ENCODE measurements at places on chromosomes 6 and 20. TPM values are rescaled to one million over a fixed set of nuclear protein-coding genes. Genes with fewer than 3 reads are reported as not detected.
A peak's percentile ranks its signal among the peaks of the same experiment; 100 is the strongest.

GRCh38 chr6:117592983-117593759 is 9.1 kb downstream of the GOPC start:
- no peak for DNase-seq

DNA sequence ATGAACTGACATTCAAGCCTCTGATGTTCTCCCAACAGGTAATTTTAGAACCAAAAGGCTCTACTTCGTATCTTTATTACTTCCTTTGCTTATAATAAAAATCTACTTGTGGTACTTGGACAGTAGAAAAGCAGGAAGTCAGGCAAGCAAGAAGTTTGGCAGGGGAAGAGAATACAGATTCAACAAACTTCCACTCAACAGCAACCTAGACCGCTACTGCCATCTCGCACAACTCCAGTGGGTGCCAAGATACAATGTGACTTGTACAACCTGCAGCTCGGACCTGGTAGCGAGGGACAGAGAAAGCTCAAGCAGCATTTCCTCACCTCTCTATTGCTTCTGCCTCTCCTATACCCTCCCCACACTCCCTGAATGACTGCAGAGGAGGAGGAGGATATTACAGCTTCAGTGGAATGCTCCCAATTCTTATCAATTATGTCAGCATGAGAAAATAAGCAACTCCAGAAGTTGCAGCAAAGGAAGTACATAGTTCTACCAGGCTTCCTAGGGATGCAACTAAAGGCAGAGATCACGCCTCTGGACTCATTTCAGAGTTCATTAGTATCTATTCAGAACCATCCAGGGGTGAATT is 76.5 kb downstream of the MBOAT1 start:
- no peak for DNase-seq

GRCh38 chr6:169852504-169853195 is 101.2 kb downstream of the ERMARD start:
- DNase-seq: peak; percentile 27

DNA sequence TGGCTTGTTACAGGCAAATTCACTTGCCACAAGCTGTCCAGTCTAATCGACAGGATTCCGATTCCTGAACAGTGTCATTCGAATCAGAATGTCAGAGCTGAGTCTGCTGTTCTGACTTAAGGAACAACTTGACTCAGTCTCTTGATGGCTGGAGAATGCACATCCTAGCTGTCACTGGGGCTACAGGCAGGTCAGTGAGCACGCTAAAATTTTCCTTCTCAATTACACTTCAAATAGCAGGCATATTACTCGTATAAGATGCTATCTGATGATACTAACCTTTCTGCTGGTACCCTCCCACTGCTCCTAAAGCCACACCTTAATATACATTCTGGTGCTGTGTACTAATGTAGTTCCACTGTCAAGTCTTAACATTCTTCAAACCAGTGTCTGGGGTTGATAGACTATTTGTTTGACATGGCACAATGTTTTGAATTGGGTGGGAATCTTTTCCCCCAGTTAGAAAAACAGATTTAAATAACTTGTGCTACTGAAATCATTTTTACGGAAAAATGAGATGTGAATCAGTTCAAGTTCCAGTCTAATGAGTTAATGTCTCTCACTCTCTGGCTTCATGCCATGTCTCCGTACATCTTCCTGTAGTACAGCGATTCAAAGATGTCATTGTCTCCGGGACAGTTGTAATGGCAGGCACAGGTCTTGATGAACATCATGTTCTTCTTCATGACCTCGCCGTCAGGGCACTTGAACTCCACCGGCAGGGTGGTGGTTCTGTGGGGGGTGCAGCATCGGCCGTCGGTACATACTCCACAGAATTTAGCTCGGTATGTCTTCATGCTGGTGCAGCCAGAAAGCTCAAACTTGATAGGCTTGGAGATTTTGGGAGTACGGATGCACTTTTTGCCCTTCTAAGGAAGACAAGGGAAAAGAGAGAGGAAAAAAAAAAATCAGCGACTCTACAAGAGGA is 2.2 kb downstream of the CCN2 start:
- DNase-seq: no peak

DNA sequence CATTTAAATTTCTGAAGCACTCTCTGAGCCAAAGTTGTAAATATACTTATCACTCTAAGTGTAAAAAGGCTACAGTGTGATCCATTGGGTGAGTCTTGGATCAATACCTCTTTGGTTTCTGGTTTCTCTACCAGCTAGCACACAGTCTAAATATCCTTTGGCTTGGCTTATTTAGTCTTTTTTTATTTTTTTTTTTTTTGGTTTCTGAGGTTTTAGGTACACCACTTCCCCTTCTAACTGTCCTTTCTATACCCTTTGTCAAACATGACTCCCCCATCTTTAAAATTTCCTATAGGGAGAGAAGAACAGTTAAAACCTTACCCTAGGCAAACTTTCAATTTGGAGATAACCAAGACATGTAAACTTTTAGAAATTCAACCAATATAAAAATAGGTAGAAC is 379.0 kb downstream of the PHF3 start:
- DNase-seq: no peak

DNA sequence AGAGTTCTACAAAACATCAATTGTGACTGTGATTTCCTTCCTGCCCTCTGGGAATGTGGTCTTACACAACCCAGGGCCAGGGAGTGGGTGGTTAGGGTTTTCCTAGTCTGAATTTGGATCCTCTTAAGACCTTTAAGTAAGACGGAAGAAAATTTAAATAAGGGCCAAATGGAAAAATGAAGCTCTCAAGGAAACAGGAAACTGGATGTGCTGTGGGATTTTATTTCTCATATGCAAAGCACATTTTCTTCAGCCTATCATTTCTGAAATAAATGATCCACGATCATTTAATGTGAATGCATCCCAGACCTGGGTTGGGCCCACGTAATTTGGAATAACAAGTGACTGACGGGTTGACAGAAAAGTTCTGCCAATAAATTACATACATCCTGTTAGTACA is 243.6 kb downstream of the CLIC5 start:
- no peak for DNase-seq

DNA sequence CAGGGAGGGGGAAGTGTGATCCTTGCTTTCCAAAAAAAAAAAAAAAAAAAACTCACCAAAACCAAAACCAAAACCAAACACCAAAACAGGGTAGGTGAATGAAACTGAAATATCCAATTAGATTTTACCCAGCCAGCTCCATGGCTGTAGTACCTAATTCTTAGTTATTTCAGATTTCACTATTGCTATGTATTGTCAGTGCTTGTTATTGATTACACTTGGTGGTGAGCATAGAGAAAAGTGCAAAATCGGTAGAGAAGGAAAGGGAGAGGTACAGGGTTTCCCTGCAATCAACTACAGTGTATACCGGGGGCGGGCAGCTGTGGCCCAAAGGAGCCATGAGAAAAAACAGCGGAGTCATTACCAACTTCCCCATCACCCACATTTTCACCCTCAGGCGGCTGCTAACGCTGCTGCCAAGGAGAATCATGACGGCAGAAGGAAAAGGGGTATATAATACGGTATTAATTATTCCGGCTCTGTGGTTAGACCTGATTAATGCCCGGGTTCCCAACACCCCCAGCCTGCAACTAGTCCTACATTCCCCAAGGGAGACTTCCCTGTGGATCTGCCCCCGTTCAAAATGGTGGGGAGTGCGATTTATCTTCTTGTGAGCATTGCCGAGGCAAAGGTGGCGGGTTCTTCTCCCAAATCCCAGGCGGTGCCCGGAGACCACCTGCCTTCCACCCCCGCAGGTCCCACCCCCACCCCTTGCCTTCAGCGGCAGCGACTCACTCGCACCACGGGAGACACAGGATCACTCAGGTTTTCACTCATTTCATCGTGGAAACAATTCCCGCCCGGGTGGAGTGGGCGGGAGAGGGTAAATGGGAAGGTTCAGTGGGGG is at the start of gene C6orf62:
TSS of gene C6orf62 (minus strand) at position 30 of the 847 bp plus-strand sequence. CDS start 486 bp downstream, outside the sequence.
- no peak for DNase-seq

DNA sequence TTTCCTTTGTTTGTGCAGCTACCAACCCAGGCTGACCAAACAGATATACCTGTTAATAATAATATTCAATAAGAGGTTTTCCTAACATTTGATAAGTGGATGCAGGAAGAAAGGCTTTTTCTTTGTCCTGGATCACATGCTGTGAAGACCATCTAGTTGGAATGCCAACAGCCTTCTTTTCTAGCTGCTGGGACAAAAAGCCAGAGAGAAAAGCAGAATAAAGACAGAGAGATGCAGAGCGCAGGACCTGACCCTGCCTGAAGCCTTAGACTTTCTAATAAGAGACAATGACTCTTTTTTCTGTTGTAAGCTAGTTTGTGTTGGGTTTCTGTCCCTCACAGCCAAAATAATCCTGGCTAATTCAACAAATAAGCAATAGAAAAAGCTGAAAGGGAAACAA is 308.2 kb downstream of the PHF3 start:
- DNase-seq: no peak

- DNase-seq: no peak
Observed at GRCh38 chr6:23199541-23199940, 630.2 kb downstream of the HDGFL1 start.

DNA sequence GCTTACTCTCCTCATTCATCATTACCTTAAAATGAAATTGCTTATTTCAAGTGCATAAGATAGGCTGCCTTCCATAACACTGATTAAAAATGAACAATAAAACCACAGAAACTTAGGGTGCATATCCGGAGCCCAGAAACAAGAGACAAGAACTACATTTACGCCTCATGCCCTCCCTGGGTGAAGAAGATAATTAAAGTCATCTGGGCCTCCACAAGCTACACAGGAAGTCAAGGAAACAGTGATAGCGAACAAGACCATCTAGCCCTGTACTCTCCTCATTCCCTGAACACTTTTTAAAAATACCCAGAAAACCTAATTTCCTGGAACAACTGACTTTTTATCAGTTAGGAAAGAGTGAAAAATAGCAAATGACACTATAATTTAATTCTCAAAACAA is 6.3 kb downstream of the SOD2 start:
- DNase-seq: no peak

GRCh38 chr6:111828809-111829208 is 44.4 kb downstream of the FYN start:
- no peak for DNase-seq

DNA sequence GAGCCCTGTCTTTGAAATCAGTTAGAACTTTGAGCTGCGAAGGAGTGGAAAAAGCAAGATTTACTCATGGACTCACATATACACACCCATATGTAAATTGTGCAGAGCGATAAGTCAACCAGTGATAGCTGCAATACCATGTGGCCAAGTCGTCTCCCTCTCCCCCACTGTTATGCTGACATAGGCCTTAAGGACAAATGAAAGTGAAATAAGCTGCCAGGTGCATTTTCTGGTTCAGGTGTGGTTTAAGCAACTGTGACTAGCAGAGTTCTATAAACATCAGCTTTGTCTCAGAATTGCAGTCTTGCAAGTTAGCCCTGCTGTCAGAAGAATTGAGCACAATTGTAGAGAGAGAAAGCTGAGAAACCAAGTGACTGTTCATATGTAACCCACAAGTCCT is 9.6 kb downstream of the FAM83B start:
- DNase-seq: no peak

GRCh38 chr6:108438918-108439317 is 121.8 kb upstream of the FOXO3 start:
- DNase-seq: no peak

NKX2-2 gene
- not detected for total RNA-seq

SCRT2 gene
- not detected for total RNA-seq

NCR2 gene
- not detected for total RNA-seq

TMEM74B gene
- total RNA-seq: 7.1 TPM
